ENCODE measurements at places on chromosomes 4 and X. TPM values are rescaled to one million over a fixed set of nuclear protein-coding genes. Genes with fewer than 3 reads are reported as not detected.

DNA sequence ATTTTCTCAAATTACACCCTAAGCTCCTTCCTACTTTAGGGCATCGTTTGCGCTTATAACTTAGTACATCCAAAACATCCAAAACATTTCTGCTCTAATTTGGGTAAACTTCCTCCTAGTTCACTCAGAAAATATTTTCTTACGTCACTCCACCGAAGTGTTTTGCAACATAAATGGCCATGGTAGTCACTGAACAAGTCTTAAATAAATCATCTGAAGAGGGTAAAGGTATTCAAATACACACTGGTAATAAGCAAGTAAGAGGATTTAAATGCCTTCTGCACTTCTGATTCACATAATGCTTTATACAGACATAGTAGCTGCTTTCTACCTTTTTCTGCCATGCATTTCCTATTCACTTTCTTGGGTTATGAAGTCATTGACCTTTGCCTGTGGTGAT is 991.9 kb downstream of the NLGN4X start:
- H3K27ac ChIP-seq, result no peak overlapping the region
- H3K27me3 ChIP-seq, result no peaks in the 10 kb centered on the region
- H3K36me3 ChIP-seq, result no peaks in the 10 kb centered on the region
- no peaks in the 10 kb centered on the region for H3K4me1 ChIP-seq
- no peak for DNase-seq

DNA sequence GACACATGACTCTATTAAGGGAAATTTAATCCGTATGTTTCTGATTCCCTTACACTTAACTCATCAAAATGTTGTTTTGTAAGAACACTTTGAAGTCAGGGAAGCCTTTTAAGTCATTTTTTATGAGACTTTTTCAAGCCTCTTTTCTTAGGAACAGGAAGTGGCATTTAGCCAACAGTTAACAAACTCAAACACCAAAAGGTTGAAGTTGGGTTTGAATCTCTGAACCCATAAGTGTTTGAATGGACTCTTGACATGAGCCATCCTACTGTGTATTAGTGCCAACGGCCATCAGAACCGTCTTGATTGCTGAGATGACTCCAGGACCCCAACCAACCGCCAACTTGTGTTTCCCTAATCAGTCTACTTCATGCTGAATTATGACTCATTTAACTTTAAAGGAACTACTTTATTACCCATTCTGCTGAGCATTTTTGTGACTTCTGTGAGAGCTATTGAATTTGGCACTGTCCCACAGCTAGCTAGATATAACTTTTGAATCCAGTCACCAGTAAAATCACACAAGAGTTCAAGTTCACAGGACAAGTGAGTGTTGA is 209.1 kb upstream of the FAT1 start:
- no peaks in the 10 kb centered on the region for H3K36me3 ChIP-seq
- no peak overlapping the region for H3K27ac ChIP-seq
- H3K4me1 ChIP-seq, result no peaks in the 10 kb centered on the region
- H3K4me3 ChIP-seq, result no peak overlapping the region
- H3K27me3 ChIP-seq, result no peaks in the 10 kb centered on the region

DNA sequence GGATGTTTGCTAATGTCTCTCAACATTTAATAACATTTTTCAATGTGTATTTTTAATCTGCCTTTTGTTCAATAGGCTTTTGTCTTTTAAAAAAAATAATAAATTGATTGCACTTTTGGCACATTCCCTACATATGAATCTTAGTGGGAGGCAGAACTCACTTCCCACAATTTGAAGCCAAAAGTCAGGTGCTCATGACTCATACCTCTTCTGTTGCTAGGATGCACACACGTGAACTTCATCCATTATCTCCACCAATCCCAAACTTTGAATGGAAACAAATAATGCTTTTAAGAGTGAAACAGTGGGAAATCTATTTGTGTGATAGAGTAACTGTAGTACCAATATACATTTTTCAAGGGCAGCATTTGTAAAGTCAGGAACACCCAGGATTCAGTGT is 260.5 kb downstream of the IQCM start:
- H3K27ac ChIP-seq, result no peak overlapping the region
- H3K27me3 ChIP-seq, result no peaks in the 10 kb centered on the region
- no peak for DNase-seq
- no peaks in the 10 kb centered on the region for H3K36me3 ChIP-seq
- no peak overlapping the region for H3K4me3 ChIP-seq

GRCh38 chrX:66013194-66013816 is 26.6 kb downstream of the VSIG4 start:
- H3K36me3 ChIP-seq, result no peaks in the 10 kb centered on the region
- no peak overlapping the region for H3K4me3 ChIP-seq
- peak overlapping the region; percentile 87 for H3K27ac ChIP-seq
- H3K4me1 ChIP-seq, result peaks cover 58% of the 10 kb centered on the region

DNA sequence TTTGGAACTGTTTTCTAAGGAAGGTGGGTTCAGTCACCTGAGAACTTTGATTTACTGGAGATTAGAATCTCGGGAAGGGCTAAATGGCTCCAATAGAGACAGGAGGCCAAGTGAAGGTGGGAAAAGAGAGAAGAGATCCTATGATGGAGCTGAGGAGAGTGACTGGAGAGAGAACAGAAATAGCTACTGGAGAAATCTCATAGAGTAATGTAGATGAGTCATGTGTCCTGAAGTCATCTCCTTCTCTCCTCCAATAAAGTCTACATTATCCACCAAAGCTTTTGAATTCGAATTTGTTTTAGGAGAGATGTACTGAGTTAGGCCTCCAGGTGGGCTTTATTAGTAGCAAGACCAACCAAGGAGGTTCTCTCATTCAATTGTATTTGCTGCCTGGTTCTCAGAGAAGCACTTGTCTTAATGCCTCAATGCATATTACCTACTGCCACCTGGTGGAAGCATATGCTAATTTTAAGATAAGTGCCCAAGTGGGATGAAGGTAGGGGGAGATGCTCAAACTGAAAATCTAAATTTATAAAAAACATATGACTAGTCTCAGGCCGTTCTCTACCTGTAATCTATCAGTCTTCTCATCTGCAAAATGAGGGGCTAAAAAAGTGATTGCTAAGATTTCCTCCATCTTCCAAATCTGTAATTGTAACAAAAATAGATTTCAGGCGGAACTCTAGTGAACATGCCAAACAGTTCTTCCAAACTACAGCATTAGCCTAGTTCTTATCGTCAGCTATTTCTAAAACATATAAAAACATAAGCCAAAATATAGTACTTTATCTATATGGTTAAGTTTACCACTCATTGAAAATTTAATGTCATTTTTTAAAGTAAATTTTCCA is 24.4 kb downstream of the TXK start:
- no peaks in the 10 kb centered on the region for H3K4me1 ChIP-seq
- H3K36me3 ChIP-seq, result no peaks in the 10 kb centered on the region
- no peak overlapping the region for H3K4me3 ChIP-seq
- no peak for DNase-seq

IL15 gene
- 8.1 TPM for total RNA-seq

TMEM271 gene
- total RNA-seq, result not detected

GRCh38 chr4:150325872-150326271 is 247.6 kb downstream of the DCLK2 start:
- H3K27me3 ChIP-seq, result no peaks in the 10 kb centered on the region
- no peaks in the 10 kb centered on the region for H3K36me3 ChIP-seq
- DNase-seq, result no peak

DNA sequence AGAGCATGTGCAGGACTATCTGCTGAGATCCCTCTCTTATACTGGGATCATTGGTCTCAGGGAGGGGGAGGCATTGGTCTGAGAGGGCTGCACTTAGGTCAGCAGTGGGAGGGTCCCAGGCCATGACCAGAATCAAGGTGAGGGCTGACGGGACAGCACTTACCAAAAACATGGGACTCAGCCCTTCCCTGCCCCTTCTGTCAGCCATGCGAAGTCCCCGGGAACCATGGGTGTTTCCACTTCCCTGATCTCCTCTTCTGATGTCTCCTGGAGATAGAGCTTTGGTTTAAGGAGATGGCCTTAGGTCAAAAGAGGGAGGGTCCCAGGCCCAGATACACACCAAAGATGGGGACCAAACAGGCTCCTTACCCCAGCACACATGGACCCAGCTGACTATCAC is 12.9 kb upstream of the HSFX1 start:
- no peak overlapping the region for H3K4me3 ChIP-seq
- no peak overlapping the region for H3K27ac ChIP-seq
- no peaks in the 10 kb centered on the region for H3K27me3 ChIP-seq
- DNase-seq, result no peak

DNA sequence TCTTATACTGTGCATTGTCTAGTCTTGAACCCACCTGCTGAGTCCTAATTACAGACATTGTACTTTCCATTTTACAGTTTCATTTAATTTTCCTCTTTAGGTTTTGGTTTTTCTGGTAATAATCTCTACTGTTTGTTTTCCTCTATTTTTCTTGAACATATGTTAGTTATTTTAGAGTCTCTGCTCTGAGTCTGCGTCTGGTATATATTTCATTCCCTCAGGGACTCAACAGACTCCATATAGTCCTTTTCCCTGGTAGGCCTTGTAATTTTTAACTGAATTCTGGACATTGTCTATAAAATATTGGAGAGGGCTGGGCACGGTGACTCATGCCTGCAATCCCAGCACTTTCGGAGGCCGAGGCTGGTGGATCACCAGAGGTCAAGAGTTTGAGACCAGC is 121.8 kb upstream of the STOX2 start:
- no peak overlapping the region for H3K27ac ChIP-seq
- DNase-seq, result no peak
- H3K4me1 ChIP-seq, result no peaks in the 10 kb centered on the region
- no peak overlapping the region for H3K4me3 ChIP-seq

STK32B gene
- total RNA-seq, result not detected

MRFAP1L1 gene
- total RNA-seq, result 44.0 TPM

GAGE12E gene
- not detected for total RNA-seq

DNA sequence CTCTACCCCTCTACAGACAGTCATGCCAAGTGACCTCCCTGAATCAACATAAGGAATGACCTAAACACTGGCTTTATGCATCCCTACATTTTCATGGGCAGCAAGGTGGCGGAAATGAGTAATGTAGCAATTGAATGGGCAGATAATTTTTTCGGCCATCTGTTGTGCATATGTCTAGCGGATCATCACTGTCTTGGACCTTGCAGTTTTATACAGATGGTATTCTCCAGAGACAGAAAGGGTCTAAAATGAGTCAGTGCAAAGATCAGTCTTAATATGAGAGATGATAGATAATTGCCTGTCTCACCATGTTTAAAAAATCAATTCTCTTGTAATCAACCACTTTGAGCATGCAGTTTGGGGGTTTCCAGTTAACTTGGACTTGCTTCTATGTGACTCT is 177.3 kb upstream of the DKK2 start:
- no peak for DNase-seq
- H3K36me3 ChIP-seq, result no peaks in the 10 kb centered on the region
- H3K27ac ChIP-seq, result no peak overlapping the region

DNA sequence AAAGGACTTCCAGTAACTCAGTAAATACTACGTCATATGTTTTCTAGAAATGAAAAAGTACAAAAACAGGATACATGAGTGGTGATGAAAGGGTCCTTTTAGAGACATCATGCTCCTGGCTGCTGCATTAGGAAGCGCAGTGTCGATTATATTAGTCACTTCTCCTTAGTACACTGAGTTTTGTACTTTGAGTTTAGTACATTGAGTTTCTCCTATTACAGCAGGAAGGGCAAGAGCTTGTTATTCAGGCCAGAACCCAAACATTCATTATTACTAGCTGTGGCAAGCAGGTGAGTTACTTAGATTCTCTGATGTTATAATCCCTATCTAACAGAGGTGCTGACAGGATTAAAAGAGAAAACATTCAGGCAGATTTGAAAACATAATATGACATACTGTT is 21.3 kb downstream of the RPGR start:
- no peak for DNase-seq
- H3K27me3 ChIP-seq, result no peaks in the 10 kb centered on the region
- no peak overlapping the region for H3K27ac ChIP-seq

DNA sequence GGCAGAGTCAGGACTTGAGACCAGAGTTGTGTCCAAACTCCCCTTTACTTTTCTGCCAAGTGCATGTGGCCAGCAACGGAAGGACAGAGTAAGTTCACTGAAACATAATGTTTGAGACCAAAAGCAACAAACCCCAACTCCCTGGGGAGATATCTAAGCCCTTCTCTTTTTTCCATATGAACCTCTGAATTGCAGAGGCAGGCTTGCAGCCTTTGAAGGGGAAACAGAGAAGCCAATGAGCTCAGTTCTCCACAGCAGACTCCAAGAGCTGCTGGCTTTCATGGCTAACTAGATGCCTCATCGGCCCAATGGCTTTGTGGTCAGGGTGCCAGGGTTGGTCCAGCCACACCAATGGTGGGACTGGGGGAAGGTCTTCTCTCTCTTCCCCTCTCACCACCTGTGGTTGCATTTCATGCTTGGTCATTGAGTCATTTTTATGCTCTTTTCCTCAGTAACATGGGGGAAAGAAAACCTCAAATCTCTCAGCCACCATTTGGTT is 34.0 kb downstream of the STARD8 start:
- H3K36me3 ChIP-seq, result no peaks in the 10 kb centered on the region
- no peak overlapping the region for H3K27ac ChIP-seq
- H3K4me3 ChIP-seq, result no peak overlapping the region
- DNase-seq, result peak; percentile 3
- no peaks in the 10 kb centered on the region for H3K4me1 ChIP-seq

Data from GM12878 (cell line).